ENCODE measurements at places on chromosomes 2 and 18.

DNA sequence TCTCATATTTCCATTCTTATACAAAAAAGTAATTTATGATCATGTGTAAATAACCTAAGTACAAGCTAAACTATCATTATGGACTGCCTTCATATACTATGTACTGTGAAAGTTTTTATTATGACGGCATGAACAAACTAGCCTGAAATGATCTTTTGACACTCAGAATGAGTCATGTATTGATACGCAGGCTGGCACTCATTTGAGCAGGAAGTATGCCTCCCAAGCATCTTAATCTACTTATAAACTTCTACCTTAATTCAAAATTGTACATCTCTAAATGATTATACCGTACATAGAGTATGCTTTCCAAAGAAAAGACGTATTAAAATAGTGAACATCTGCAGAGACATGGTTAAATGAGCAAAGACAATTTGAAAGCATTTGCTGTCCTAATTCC is 207.1 kb upstream of the SPOPL start:
- DNase-seq = no peak

DNA sequence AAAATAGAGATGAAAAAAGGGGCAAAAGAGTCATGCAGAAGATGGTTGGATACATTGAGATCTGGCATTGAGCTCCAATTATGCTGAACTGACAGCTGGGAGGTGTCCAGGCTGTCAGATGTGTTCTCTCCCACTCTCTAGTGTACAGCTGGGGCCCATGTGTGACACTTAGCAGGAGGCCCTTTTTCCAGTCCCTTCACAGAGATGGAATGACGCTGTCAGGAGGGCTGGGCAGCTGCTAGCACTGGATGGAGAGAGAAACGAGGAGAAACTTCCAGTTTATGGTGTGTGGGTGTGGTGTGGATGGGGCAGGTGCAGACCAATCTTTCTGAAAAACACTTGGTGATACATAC is 437.7 kb upstream of the HS6ST1 start:
- no peak for DNase-seq

DNA sequence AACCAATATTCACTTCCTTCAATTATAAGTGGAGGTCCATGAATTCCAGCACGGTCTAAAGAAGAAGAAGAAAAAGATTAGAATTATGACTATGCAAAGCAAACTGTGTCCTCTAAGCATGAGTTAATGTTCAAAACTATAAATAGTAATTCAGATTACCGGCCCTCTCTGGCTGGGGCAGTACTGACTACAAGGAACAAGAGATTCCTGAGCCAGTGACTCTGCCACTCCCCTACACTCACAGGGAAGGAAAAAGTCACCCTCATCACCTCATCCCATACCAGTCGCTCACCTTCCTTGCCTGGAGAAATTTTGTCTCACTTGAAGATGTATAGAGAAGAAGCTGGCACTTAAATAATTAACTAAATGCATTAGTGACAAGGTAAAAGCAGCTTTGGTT is 56.5 kb upstream of the CD302 start:
- DNase-seq = no peak

DNA sequence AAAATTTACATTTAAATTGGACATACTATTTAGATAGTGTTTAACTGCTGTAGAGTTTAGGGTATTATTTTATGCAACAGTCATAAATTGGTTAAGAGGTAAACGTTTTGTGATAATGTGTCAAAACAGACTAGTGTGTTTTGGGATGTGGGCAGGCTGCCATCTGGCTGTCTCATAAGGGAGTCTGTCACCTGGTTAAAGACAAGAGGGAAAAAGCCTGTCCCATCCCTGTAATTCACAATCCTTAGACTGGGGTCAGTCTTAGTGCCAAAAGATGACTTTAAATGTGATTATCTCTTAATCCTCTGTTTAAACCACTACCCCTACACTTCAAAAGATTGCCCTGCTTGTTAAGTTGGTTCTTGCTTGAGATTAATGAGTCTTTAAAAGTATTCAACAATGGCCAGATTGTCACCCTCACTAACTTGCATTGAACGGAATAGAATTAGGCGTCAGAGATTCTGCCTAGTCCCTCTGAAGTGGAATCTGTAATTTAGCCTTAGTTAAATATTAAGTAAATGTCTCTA is 59.2 kb downstream of the SGPP2 start:
- DNase-seq = no peak

GRCh38 chr2:38554973-38555595 is 47.6 kb downstream of the HNRNPLL start:
- no peak for DNase-seq

- no peak for DNase-seq
Observed at GRCh38 chr2:63780518-63781155, 61.1 kb upstream of the UGP2 start.

DNA sequence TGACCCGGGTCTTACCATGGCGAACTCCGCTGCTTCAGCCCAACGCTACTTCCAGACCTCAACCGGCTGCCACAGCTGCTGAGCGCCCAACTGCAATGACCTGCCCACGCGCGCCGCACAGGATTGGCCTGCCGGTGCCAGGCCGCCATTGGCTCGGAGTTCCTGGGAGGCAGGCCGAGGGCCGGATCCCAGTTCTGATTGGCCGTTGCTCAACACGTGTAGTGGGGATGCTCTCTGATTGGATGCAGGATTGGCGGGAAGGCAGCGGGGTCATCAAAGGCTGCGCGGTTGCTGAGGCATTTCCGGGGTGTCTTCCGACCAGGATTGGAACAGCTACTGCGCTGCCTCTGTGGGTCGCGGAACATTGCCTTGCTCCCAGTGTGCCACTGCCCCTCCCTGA is at the start of gene TUBA3E:
Gene TUBA3E, minus strand, starts transcription at position 97 of the 400 bp plus-strand sequence. Its CDS starts 79 bp downstream, at position 18.
- DNase-seq = no peak

DNA sequence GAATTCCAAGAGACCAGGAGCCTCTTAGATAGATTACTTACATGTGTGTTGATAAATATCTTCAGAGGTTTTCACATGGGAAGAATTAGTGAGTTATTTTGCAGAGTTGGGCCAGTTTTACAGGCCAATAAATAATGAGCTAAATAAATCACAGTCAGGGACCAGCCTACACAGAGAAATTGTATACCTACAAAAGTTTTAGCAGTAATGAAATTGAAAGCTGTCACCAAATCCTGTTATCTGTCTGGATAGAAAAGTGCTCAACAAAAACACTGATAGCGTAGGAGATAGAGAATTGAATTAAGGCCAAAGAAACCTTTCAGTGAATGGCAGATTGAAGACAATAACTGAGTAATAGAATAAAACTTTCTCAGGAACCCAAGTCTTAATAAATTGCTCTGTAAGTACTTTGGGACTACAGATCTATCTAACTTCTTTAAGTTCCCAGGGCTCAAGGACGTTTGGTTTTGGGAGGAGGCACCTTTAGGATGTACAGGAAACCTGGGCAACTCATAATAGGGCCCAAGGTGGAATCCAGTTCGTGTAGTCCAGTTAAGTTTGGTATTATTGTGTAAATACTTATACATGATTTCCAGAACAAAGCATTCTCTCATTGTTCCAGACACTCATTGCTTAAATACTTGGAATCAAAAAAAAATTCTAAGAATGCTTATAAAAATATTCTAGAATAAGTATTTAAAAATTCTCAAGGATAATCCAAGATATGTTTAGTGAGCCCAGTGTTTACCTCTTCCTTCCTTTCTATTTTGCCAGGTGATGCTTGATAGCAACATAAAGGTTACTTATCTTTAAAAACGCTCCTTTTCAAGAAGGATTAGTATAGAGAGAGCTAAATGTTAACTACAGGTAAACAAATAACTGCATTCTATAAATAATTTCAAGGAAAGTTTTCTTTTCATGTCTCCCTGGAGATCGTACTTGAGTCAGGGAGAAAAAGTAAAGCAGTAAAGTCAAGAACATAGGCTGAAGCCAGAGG is 134.5 kb downstream of the NCKAP5 start:
- DNase-seq = no peak

DNA sequence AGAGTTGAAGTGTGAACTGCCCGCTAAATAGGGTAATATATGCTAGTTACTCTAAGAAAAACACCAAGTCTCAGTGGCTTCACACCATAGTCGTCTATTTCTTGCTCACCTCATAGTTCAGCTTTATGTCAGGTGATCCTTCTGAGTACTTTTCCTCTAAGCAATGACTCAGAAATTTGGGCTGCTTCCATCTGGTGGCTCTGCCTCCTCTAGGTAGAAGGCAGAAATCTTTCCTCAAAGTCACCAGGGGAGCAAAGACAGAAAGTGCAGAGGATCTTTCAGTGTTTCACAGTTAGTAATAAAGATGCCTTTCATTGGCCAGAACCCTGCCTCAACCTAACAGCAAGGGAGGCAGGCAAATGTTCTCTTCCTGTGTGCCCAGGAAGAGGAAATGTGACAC is 17.3 kb downstream of the CDH20 start:
- no peak for DNase-seq

- DNase-seq = no peak
Observed at GRCh38 chr18:32048507-32049091, 30.0 kb downstream of the RNF125 start.
